ENCODE measurements at places on chromosomes 5 and 9.

DNA sequence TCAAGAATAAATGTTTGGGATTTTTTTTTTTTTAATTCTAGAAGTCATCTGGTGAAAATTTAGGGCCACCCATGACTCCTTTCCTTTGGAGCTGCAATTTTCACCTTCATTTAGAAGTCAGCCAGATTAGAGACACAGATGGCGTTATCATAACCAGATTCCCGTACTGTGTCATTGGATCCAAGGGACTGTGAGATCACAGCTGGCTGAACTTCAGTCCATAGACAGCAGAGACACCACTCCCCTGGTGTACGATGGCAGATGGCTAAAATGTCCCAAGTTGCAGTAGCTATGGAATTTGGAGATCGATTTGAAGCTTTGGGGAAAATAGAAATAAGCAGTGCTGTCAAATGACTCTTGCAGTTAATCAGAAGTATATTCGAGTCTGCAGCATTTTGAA lies 216.3 kb downstream of the RFK start:
- no peak for DNase-seq

DNA sequence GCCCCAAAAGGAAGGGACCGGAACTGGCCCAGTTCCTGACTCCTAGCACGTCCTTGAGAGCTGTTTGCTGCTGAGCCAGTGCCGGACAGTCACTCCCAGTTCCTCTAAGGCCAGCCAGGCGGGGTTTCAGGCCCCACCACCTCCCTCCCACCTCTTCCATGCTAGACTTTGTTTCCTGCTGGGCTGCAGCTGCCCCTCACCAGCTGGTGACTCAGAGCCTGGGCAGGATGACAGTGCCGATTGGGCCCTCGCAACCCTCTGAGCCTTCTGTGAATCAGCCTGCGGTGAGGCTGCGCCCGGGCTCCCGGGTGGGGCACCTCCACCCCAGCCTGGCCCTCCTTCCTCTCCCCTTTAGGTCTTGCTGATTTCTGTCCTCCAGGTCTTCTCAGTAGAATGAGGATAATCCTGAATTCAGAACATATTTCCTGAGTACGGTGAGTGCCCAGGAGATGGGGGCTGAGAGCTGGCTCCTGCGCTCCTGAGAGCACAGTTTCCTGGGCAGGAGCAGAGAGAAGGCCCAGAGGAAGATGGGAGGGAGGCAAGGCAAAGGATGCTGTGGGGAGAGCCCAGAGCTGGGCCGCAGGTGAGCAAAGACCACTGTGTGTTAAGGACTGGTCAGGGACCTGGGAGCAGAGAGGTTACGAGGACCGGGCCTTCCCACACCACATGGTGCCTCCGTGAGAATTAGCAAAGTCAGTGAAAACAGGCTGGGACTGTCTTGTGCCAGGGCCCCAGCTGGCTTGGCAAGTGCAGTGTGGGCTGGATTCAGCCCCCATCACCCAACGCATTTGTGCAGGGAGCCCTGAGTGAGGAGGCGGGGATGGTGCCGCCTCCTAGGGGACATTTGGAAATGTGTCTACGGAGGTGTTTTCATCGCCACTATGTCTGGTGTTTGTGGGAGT lies 32.9 kb upstream of the STXBP1 start:
- DNase-seq, result peak; percentile 26

- DNase-seq, result no peak
Measured at GRCh38 chr9:78714576-78714975, 417.7 kb downstream of the PSAT1 start.

DNA sequence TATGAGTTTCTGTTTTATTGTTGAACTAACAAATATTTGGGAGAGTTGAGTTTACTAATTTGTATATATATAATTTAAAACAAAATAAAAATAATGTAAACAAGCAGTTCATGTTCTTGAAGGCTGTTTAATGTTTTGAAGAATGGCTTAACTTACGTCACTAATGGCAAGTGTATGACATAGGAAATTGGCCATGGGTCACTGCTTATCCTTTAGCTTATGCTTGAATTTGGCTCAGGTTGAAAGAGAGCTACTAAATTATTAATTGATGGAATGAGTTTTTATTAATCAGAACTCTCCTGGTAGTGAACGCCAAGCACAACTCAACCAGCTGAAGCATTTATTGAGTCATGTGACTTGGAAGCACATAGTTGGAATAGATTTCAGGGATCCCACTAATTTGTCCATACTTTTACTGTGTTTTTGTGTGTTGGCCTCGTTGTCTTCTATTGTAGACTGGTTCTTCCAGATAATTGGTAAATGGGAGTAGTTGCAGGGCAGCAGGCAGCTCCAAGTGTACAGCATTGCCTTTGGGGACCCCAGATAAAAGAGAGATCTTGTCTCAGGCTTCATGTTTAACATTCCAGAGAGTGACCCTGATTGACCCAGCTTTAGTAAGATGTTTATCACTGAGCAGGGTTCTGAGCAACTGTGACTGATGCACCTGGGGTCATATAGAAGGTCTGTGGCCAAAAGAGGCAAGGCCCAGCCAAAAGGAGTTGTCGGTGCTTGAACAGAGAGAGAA lies 13.5 kb downstream of the C5orf58 start:
- no peak for DNase-seq

DNA sequence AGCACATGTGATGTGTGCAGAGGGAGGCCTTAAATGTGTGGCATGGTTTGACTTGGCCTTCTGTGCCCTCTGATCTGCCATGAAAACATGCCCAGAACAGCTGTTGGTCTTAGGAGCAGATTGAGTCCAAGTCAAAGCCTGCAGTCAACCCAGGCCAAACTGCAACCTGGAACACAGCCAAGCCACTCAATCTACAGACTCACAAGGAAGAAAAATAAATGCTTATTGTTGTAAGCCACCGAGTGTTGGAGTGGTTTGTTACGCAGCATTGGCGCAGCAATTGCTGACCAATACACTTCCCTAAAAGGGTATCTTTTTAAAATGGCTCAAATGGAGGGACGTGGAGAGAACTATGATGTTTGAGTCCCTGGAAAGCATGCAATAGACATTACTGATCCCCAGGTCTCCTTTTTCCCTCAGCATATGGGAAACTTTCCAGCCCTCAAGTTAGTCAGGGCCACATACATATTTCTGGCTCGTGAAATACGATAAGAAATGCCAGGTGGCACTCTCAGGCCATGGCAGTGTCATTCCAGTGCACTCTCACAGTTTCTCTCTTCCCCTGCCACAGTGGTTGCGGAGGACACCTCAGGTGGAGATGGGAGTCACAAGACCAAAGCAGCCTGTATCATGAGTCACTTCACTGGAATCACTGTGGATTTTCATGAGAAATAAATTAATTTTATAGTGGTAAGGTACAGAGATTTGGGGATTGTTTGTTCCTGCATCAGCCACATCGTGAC lies 168.0 kb upstream of the ZNF618 start:
- DNase-seq, result no peak

DNA sequence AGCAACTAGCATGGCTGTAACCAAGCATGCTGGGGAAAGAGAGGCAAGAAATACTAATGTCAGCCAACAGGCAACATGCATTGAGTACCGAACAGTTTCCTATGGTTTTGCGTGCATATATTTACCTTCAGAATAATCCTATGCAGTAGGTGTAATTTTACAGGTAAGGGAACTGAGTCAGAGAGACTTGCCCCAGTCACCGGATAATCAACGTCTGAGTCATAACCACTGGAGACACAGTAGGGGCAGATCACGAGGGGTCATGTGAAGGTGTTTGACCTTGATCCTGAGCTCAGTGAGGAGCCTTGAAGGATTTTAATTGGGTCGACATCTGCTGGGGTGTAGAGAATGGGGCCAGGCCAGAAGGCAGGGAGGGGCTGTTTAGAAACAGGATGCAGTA lies 13.4 kb upstream of the TSC1 start:
- DNase-seq, result no peak

Data from stimulated activated CD4-positive, alpha-beta T cell treated with anti-CD3 and anti-CD28 coated beads, Interleukin-1b, Interleukin-23, amount 100 ng/mL, for 1 hour (primary cell).